ENCODE measurements at places on chromosomes 3 and 15. TPM values are rescaled to one million over a fixed set of nuclear protein-coding genes. Genes with fewer than 3 reads are reported as not detected.

DNA sequence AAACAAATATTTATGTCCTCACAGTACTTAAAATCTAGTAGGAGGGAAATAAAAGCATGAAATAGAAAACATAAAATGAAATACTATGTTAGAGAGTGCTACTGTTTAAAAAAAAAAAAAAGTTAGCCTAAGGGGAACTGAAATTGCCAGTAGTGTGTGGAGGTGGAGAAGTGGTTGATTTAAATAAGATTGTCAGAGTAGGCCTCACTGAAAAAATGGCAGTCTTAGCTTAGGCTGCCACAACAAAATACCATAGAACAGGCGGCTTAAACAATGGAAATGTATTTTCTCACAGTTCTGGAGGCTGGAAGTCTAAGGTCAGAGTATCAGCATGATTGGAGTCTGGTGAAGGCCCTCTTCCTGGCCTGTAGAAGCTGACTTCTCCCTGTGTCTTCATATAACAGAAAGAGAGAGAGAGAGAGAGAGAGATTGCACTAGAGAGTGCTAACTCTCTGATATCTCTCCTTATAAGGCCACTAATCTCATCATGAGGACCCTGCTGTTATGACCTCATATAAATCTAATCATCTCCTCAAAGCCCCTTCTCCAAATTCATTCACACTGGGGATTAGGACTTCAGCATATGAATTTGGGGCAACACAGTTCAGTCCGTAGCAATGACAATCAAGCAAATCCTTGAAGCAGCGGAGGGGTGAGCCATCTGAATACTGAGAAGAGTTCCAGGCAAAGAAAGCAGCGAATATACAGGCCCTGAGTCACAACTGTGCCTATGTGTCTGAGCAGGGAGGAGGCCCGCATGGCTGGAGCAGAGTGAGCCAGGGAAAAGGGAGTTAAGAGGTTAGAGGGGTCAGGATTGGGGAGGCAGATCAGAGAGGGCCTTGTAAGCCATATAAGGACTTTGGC lies 23.6 kb upstream of the LRRC34 start:
- H3K4me3 ChIP-seq = no peak overlapping the region
- no peak overlapping the region for H3K27ac ChIP-seq
- no peaks in the 10 kb centered on the region for H3K27me3 ChIP-seq
- no peaks in the 10 kb centered on the region for H3K36me3 ChIP-seq
- H3K4me1 ChIP-seq = peaks cover 5% of the 10 kb centered on the region

- no peak for DNase-seq
- no peaks in the 10 kb centered on the region for H3K27me3 ChIP-seq
- no peak overlapping the region for H3K27ac ChIP-seq
- H3K4me3 ChIP-seq = no peak overlapping the region
Observed at GRCh38 chr3:12495749-12496452, 11.6 kb downstream of the TSEN2 start.

GRCh38 chr3:124041553-124041952 lies 49.6 kb upstream of the ROPN1 start:
- H3K4me3 ChIP-seq = no peak overlapping the region
- H3K36me3 ChIP-seq = no peaks in the 10 kb centered on the region
- H3K4me1 ChIP-seq = no peaks in the 10 kb centered on the region
- no peaks in the 10 kb centered on the region for H3K27me3 ChIP-seq
- DNase-seq = no peak

DNA sequence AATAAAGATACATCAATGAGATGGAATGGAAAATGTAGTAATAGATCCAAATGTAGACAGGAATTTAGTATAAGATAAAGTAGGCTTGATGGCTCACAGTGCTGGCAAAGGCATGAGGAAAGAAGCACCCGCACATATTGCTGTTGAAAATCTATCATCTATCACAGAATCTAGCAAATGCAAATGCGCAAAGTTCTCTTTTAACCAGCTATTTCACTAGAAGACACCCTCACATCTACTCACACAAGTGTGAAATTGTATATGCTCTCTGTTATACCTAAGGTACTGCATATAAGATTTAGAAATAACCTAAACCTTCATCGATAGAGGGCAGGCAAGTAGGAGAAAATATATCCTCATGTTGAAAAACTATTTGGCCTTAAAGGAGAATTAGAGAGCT lies 756.7 kb upstream of the SEMA6D start:
- DNase-seq = no peak
- no peaks in the 10 kb centered on the region for H3K27me3 ChIP-seq
- no peak overlapping the region for H3K27ac ChIP-seq
- H3K4me3 ChIP-seq = no peak overlapping the region
- H3K36me3 ChIP-seq = no peaks in the 10 kb centered on the region

- no peak for DNase-seq
- H3K4me1 ChIP-seq = peaks cover 56% of the 10 kb centered on the region
- H3K36me3 ChIP-seq = peaks cover 20% of the 10 kb centered on the region
- H3K27ac ChIP-seq = peak overlapping the region; percentile 78
- H3K4me3 ChIP-seq = no peak overlapping the region
- no peaks in the 10 kb centered on the region for H3K27me3 ChIP-seq
Observed at GRCh38 chr3:12400616-12401194, 83.6 kb upstream of the TSEN2 start.

DNA sequence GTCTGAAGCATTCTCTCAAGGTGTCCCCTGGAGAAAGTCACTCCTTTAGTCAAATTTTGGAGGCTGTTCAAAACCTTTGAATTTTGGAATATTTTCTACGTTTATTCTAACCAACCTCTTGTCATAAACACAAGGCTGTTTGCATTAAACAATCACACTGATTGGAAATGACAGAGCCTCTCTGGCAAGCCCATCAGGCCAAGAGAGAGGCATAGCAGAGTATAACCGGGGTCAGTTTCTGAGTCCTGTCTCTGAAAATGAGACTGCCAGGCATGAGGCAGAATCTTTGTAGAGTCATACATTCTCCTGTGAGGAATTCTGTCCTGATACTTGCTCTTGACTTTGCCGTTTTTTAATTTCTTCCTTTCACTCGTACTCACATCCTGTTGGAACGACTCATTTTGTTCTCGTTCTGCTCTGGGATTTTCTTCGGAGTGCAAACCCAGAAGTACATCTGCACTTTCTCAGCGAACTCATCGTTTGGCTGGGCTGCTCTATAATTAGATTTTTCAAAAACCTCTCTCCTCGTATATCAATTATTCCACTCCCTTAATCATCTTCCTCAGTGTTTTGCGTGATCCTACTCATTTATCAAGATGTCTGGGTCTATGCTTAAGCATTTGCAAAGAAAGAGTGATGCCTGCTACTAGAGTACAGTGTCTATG lies 114.2 kb downstream of the AGBL1 start:
- no peaks in the 10 kb centered on the region for H3K36me3 ChIP-seq
- H3K4me3 ChIP-seq = no peak overlapping the region
- H3K27me3 ChIP-seq = peaks cover 16% of the 10 kb centered on the region
- H3K4me1 ChIP-seq = no peaks in the 10 kb centered on the region

GRCh38 chr3:39267631-39268548 lies 11.9 kb downstream of the CX3CR1 start:
- H3K4me1 ChIP-seq = no peaks in the 10 kb centered on the region
- no peak overlapping the region for H3K4me3 ChIP-seq
- no peak for DNase-seq
- H3K36me3 ChIP-seq = no peaks in the 10 kb centered on the region
- no peak overlapping the region for H3K27ac ChIP-seq

DNA sequence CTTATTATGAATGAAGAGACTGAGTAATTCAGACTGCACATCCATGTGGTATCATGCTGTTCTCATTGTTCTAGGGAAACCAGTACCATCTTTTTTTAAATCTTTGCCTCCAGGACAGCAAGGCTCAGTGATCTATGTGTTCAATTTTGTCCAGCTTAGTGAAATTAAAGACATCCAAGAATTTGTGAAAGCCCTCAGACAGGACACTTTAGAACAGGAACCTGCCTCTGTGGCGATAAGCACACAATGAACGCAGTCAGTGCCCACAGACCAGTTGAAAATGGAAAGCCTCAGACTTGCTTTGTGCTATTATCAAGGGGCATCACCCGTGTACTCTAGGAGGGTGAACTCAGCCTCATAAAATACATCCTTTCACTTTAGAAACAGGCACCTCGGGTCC lies 20.1 kb downstream of the EID1 start:
- H3K36me3 ChIP-seq = no peaks in the 10 kb centered on the region
- H3K27ac ChIP-seq = no peak overlapping the region
- no peaks in the 10 kb centered on the region for H3K27me3 ChIP-seq
- H3K4me3 ChIP-seq = no peak overlapping the region
- H3K4me1 ChIP-seq = peaks cover 15% of the 10 kb centered on the region

DNA sequence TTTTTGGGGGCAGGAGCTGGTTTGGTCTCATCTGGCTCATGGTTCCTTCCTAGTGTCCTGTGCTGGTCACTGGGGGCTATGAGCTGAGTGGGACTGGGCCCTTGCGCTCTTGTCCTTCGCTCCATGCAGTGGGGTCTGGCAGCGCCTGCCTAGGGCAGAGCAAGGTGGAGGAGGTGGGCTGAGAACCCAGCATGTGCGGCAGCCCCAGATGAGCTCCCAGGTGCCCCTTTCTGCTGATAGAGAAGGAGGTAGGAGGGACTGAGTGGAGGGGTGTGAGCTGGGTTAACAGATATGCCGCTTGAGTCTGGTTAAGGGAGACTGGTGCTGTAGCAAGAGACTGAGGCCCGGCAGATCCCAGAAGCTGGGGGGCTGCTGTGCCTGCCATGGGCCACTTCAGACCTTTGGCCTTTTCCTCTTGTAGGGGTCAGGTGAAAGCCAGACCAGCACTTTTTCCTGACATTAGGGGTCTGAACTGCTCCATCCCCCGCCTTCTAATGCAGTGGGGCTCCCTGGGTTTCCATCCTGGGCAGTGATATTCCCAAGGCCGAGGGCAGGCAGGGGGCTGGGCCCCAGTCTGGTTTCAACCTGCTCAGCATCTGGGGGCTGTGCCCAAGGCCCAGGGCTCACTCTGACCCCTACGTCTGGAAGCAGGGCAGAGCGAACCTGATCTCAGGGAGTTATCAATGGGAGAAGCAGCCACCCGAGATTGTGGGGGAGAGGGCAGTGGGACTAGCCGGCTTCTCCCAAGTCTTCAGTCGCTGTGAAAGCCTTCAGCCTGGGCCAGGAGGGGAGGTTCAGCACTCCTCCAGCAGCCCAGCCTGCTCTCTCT lies 62.9 kb upstream of the PRR23C start:
- no peaks in the 10 kb centered on the region for H3K4me1 ChIP-seq
- H3K27ac ChIP-seq = no peak overlapping the region
- H3K4me3 ChIP-seq = no peak overlapping the region

Gene PBRM1
- total RNA-seq = 48.5 TPM

Gene PLSCR5
- total RNA-seq = not detected

Gene ALG3
- 140 TPM for total RNA-seq

Data from Calu3 (cell line).